ENCODE measurements at places on chromosomes 3 and 15.

GRCh38 chr15:94000606-94001005 lies 230.8 kb upstream of the MCTP2 start:
- no peak for DNase-seq

DNA sequence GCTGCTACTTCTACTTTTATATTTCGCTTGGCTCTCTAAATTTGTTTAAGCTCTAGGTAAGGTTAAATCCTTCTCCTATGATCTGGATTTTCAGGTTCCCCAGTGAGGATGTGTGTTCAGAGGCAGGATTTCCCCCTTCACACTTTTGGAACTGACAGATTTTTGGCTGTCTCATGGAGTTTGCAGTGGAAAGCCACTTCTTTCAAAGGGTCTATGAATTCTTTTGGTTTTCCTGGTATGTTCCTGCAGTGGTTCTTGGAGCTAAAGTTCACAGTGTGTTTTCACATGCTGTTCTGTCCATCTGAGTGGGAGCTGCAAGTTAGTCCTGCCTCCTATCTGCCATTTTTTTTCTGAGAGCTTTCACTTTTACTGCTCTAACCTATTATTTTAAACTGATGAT lies 21.6 kb upstream of the TIGIT start:
- DNase-seq = no peak

DNA sequence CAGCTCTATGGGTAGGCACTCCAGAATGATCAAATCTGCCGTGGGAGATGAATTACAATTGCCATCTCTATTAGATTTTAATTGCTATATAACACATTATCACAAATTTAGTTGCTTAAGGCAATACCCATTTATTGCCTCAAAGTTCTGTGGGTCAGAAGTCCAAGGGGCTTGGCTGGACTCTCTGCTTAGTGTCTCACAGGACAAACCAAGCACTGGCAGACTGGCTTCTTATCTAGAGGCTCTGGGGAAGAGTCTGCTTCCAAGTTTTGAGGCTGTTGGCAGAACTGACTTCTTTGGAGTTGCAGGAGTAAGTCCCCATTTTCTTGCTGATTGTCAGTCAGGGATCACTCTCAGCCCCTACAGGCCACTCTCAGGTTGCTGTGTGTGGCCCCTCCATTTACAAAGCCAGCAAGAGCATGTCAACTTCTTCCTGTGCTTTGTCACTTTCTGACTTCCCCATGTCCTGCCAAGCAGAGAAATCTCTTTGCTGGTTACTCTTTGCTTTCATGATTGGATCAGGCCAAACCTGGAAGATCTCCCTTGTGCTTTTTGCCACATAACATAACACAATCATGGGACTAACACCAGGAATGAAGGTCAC lies 93.5 kb upstream of the PRICKLE2 start:
- no peak for DNase-seq

DNA sequence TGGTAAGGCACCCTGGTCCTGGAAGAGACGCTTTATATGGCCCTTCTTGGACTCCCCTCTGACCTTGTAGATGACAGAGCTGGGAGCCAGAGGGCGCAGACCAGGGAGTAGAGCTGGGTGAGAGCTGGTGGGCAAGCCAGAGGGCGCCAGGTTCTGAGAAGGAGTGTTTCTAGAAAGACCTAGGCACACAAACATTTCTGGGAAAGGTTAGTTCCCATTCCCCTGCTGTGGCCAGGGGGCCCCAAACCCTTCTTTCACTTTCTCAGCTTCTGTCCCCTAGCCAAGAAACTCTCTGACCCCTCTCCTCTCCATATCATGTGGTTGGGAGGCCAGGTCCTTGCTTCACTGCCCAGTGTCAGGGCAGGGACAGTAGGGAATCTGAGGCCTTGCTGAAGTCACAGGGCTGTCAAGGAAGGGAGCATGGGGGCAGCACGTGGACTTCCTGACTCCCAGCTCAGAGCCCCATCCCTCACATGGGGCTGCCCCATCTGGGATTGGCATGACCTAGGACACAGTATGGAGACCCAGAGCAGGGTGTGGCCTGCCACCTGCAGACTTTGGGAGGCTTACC lies 3.6 kb downstream of the HEMK1 start:
- DNase-seq = peak; percentile 22

DNA sequence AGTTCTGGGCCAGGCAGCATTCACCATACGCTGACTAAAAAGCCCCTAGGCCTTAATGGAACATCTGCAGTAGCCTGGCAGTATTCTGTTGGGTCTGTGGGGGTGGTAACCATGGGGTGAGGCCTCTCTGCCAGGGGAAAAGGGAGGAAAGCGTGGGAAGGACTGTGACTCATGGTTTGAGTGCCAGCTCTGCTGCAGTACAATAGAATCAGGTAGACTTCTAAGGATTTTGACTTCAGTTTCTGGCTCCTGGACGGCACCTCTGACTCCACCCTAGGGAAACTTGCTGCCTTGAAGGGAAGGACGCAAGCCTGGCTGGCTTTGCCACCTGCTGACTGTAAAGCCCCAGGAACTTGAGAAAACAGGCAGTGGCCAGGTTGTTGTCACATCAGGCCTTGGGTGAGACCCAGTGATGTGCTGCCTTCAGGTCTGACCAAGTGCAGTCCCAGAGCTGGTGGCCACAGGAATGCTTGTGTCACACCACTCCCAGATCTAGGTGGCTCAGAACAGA lies 148.6 kb downstream of the SUCNR1 start:
- no peak for DNase-seq

DNA sequence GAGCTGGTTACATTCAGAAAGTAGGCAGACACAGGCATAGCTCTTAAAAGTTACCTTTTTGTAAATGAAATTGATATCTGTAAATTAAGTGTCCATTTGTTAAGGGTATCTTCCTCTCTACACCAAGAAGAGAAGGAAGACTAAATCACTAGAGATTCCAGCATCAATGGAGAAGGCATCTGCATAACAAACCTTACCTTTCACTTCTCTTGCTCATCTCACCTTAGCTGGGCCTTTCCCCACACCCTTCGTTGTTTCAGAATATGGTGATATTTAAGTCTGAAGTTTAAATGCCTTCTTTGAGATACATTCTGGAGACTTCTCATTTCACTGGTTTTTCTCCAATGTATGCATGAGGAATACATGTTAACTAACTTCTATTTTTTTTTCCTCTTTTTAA lies 54.5 kb upstream of the TGFBR2 start:
- no peak for DNase-seq

DNA sequence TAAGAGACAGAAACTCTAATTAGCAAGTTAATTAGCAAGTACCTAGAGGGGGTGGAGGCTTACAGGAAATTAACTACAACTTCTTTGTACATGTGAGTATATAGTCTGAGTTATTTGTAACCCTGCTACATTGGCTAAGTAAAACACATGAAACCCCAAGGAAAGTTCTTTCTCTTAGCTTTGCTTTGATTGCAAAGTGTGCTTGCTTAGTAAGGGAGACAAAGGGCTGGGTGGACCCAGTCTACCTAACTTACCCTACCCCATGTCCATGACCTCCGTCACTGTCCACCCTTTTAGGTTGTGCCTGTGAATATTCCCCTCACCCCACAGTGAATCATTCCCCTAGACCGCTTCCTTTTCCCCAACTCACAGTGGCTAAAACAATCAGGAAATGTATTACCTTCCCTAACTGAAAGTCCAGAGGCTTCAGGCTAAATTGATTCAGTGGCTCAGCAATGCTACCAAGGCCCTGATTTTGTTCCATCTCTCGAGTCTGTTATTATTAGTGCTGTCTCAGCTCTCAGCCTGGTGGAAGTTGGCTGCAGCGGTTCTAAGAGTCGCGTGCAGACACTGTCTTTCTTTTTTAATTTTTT lies 31.1 kb upstream of the RYR3 start:
- no peak for DNase-seq

DNA sequence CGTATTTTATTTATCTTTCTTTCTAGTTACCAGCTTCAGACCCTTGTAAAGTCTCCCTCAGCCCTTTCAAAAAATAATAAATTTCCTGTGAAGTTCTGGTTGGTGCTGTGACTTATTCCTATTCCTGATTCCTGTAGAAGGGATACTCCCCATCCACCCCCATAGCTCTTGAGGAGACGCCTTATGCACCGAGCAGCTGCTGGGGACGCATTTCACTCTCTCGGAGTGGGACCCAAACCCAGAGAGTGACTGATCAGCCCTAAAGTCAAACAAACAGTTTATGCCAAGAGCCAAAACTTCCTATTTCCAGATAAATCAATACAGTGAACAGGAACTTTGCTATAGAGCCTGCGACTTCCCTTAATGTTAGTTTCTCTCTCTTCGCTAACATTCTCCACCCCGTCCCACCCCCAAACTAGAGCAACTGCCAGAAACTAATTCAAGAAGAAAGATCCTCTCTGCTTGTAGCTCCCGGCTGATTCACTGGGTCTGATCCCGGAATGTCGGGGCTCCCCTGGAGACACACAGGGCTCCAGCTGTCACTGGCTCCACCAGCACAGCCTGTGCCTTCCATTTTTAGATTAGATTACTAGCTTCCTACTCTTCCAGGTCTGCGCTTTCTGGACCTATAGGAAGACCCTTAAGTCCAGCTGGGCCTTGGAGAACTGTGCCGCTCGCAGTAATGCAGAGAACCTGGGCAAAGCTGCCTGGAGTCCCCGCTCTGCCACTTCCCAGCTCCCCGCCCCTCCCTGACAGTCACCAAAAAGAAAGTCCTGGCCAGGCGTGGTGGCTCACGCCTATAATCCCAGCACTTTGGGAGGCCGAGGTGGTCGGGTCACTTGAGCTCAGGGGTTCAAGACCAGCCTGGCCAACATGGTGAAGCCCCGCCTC lies 45.2 kb downstream of the KLHL25 start:
- DNase-seq = no peak
